ENCODE measurements at places on chromosomes 4 and X.

DNA sequence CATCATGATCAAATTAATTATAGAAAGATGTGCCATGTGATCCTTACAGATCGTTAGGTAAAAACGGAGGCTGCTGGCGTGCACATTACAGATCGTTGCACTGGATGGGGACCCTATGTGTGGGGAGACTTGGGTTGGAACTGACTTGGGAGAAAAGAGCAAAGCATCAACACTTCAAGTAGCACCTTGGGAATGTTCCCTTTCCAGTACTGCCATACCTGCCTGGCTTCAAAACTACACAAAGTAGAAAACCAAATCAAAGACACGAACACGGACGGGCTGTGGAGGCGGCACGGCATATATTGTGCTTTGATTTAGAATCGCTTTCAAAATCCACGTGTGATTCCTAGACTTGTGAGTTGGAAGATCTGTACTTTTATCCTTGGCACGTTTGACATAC lies 898 bp downstream of the CMC4 start:
- no peak for ATAC-seq

GRCh38 chrX:15366506-15367352 lies 17.5 kb downstream of the VEGFD start:
- no peak for ATAC-seq

DNA sequence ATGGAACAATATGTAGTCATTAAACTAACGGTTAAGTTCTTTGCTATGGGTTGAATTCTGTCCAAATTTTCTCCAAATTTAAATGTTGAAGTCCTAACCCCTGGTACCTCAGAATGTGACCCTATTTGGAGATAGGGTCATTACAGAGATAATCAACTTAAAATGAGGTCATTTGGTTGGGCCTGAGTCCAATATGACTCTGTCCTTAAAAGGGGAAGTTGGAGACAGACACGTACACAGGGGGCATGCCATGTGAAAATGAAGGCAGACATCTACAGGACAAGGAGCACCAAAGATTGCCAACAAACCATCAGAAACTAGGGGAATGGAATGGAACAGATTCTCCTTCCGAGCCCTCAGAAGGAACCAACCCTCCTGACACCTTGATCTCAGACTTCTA lies 492.0 kb upstream of the FTHL17 start:
- no peak for ATAC-seq

DNA sequence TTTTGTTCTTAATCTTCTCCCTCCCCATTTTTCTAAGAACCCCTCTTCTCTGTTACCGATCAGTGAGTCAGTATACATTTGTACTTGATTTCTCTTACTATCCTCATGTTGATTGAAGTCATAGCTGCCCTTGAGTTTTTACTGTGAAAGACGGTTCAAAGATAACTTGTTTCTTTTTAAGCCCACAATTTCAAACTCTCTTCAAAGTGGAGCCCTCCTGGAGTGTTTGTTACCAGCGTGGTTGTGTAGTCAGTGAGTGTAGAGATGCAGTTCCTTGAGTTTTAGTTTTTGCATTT lies 7.9 kb downstream of the PPP1R3F start:
- peak; percentile 39 for ATAC-seq

DNA sequence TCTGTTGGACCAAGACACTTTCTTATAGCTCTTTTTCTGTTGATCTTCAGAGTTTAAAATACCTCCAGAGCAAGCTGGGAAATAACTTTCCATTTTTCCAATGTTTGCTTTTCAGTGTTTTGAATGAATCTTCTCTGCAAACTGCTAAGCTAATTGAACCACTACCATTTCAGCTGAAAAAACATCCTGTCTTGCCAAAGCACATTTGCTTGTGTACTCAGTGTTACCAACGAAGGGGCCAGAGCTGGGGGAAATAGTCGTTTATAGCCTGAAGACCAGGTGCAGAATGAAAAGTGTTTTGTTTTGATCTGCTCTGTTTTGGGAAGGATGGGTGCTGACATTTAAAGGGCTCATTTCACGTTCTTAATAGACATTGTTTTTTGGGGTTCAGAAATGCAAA lies 88.4 kb upstream of the CLNK start:
- no peak for ATAC-seq

DNA sequence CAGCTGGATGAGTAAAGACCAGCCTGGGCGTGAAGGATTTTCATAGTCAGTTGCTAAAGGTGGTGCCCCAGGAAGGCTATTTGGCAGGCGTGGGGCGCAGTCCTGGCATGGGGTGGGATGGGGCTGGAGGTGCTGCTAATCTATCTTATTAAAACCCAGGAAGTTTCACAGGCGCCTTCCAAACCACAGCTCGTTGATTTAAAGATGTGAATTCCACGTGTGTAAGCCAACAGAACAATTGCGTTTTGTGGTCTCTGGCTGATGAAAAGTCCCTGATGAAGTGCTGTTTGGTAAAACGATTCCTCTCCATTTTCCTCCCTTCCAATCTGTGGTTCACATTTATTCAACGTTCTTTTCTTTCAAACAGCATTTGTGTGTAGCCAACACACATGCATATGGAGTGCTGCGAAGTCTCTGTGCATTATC lies 105.0 kb downstream of the TBL1X start:
- no peak for ATAC-seq

DNA sequence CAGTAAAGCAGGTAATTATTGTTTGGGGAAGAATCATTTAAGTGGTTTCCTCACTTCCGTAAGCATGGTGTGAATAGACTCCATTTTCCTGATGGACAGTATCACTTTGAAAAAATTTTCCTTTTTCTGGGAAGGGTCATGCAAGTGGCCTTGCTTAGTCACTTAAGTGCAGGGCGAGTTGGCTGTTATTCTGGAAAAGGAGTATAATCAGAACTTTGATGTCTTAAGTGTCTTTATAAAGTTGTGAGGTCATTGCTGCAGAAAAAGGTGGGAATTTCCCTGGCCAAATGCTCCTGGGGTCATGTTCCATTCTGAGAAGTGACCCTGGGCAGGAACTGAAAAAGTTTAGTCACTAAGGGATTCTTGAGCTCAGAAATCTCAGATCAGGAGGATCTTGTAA lies 146.1 kb upstream of the OTUD4 start:
- no peak for ATAC-seq

DNA sequence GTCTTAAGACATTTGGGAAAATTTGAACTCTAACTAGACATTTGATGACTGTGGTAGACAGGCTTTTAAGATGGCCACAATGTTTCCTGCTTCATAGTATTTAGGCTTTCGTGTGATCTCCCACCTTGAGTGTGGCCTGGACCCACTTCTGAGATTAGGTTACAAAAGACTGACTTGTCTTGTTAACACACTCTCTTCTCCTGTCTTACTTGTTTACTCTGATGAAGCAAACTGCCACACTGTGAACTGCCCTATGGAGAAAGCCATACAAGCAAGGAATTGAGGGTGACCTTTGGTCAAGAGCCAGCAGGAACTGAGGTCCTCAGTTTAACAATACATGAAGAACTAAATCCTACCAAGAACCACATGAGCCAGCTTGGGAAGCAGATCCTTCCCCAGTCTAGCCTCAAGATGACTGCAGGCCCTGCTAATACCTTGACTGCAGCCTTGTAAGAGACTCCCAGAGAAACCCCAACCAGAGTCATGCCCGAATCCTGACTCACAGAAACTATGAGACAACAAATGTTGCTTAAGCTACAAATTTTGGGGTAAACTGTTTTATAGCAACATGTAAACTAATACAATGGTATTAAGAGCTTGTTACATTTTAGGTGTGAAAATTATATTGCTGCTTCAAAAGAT lies 20.3 kb downstream of the UBA6 start:
- no peak for ATAC-seq

DNA sequence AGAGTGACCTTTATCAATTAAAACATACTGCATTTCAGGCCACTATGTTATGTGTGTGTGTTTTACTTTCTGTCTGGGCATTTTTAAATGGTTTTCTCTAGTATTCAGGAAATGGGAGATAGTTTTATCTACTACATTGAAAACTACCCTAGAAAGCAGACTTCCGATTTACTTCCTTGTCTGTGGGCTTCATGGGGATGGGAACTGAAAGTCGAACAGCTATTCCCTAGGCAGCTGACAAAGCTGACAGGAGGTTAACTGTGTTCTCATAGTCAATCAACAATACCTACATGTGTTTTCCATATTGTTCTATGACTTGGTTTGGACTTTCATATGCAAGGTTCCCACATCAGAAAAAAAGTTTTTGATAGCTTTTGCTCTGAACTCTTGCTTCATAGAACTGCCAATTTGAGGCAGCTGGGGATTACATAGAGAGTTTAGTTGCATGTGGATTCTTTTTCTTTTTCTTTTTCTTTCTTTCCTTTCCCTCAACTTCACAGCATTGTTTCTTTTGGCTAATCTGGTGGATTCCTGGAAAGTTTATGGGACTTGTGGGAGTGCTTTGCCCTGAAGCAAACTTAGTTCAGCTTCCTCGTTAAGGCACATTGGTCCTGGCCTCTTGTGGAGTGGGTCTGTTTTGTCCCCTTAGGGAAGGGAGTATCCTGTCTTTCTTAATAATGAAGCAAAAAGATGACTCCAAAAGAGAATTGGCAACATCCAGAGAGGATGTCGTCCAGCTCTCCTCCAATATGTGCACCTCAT lies 327.1 kb upstream of the GIMD1 start:
- ATAC-seq, result no peak

GRCh38 chrX:122813876-122814275 lies 370.2 kb upstream of the GRIA3 start:
- no peak for ATAC-seq

- ATAC-seq, result no peak
These were observed 93.4 kb upstream of the MCF2 start for GRCh38 chrX:139801397-139801813.

- no peak for ATAC-seq
These were observed 9.8 kb upstream of the MSN start for GRCh38 chrX:65657659-65658058.

- ATAC-seq, result no peak
These were observed 46.6 kb upstream of the HS6ST2 start for GRCh38 chrX:133005042-133005441.

DNA sequence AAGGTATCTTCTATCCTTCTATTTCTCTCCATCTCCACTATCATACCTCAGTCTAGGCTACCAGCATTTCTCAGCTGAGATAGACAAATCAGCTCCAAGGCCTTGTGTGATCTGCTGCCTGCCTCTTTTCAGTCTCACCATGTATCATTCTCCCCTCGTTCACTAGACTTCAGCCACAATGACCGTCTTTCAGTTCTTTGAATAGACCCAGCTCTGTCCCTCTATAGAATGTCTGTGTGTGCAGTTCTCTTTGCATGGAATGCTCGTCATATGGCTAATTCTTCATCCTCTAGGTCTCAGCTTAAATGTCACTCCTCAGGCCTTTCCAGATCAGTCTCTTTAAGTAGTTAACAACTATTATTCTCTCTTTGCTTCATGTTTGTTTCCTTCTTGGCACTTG lies 6.5 kb downstream of the IGBP1 start:
- no peak for ATAC-seq

- no peak for ATAC-seq
These were observed 189.5 kb upstream of the ANKRD50 start for GRCh38 chr4:124902001-124902515.

- ATAC-seq, result no peak
These were observed 61.5 kb upstream of the HHIP start for GRCh38 chr4:144584428-144584827.

DNA sequence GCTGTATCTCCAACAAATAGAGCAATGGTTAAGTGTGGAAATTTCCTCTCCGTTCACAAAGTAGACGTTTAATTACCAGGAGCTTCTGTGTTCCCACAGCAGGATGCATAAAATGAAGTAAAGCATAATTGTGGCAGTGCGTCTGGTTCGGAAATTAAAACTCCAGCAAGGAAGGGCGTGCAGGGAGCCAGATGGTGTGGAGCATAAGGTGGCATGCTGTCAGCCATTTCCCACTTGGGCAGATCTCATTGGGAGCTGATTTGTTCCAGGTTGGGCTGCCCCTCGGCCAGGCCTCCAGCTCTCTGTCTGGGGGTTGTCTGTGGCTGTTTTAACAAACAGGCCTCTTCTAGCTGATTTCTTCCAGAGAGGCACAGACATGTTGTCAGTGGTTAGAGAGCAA lies 182.1 kb upstream of the CLNK start:
- ATAC-seq, result no peak

- peak; percentile 68 for ATAC-seq
These were observed 209.3 kb downstream of the UGT8 start for GRCh38 chr4:114807759-114808404.

GRCh38 chr4:653080-653821 lies 20.8 kb downstream of the ATP5ME start:
- ATAC-seq, result no peak

- no peak for ATAC-seq
These were observed 18.2 kb downstream of the NAAA start for GRCh38 chr4:75922588-75922987.

- no peak for ATAC-seq
These were observed 975.2 kb downstream of the STIM2 start for GRCh38 chr4:27835851-27836250.

DNA sequence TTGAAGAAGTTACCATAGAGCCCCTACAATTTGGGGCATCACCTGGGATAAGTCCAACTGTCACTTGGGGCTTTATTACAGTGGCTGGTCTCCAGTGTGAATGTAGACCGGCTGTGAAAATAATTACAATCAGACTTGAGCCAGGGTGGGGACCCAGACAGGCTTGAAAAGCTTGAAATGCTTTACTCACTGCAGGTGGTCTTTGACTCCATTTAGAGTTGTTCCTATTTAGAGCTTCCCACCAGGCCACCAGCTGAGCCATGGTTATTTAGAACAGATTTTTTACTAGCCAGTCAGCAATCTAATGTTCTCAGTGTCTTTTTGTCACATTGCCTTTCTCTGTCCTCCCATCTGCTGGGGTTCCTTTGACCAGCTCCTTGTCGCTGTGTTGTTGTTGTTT lies 5.7 kb downstream of the ARHGAP10 start:
- no peak for ATAC-seq

- ATAC-seq, result no peak
These were observed 674.6 kb upstream of the NR3C2 start for GRCh38 chr4:149116806-149117205.

DNA sequence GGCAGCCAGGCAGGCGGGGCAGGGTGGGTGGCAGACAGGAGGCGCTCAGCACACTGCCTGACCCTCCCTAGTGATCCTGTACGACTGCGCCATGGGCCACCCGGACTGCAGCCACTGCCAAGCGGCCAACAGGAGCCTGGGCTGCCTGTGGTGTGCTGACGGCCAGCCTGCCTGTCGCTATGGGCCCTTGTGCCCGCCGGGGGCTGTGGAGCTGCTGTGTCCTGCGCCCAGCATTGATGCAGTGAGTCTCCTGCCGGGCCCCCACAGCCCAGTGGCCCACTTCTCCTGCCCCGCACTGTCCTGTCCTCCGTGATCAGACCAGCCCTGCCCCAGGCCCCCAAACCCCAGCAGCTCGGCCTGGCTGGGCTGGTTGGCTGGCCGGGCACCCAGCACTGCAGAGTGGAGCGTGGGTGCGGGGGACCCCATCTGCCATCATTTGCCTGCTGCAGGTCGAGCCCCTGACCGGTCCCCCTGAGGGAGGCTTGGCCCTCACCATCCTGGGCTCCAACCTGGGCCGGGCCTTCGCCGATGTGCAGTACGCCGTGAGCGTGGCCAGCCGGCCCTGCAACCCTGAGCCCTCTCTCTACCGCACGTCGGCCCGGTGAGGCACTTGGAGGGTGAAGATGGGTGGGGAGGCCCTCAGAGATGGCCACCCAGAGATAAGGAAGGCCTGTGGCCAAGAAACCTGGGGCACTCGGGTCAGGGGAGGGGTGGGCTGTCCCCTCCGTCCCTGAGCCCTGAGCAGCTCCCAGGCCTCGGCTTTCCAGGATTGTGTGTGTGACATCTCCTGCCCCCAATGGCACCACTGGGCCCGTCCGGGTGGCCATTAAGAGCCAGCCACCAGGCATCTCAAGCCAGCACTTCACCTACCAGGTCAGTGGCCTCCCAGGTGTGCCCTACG lies 7.6 kb downstream of the PLXNB3 start:
- no peak for ATAC-seq

Measured in activated CD4-positive, CD25-positive, alpha-beta regulatory T cell treated with anti-CD3 and anti-CD28 coated beads, Interleukin-2, amount 50 U/mL, for 24 hours (primary cell).